ENCODE measurements at places on chromosomes 5 and 9. TPM values are rescaled to one million over a fixed set of nuclear protein-coding genes. Genes with fewer than 3 reads are reported as not detected.

The SPAAR gene
- not detected for total RNA-seq

DNA sequence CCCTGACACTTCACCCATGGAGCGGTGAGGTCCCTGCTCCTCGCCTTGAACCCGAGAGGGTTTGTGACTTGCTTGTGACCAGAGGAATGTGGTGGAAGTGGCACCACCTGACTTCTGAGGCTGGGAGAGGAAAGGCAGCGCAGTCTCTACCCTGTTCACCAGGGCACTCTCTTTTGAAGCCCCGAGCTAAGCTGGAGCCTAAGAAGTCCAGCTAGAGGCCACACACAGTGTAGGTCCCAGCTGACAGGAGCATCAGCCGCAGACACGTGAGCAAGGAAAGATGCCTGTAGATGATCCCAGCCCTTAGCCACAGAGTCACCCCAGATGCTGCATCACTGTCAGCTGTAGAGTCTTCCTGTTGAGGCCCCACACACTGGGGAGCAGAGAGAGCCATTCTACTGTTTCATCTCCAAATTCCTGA is 1.7 kb upstream of the ANGPTL2 start:
- DNase-seq: no peak

GRCh38 chr9:128127568-128127989 is at the start of gene PTGES2:
TSS of gene PTGES2 (minus strand) at chr9:128127729. CDS start at chr9:128127717, 12 bp downstream.
- DNase-seq: peak; percentile 86

- no peak for DNase-seq
Measured at GRCh38 chr9:73566627-73567026, 415.0 kb downstream of the ANXA1 start.

The CACFD1 gene
- 13.8 TPM for total RNA-seq

- DNase-seq: no peak
Measured at GRCh38 chr5:10726913-10727517, 34.0 kb downstream of the DAP start.

DNA sequence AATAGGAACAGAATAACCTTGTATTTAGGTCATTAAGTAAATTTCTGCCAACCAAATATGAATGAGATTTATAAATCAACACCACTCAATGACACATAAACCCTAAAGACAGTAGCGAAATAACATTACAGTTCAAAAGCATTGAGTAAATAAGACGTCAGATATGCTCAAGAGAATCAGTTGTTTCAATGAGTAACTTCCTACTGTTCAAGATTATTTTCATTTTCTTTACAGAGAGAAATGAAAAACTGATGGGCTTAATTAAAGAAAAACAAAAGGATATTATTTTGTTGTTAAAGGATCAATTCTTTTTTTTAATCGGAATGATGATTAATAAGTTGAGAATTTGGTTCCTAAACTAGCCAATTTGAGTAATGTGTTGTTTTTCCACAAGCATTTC is 150.1 kb downstream of the BNC2 start:
- DNase-seq: no peak

The ENC1 gene
- total RNA-seq: 6.6 TPM

DNA sequence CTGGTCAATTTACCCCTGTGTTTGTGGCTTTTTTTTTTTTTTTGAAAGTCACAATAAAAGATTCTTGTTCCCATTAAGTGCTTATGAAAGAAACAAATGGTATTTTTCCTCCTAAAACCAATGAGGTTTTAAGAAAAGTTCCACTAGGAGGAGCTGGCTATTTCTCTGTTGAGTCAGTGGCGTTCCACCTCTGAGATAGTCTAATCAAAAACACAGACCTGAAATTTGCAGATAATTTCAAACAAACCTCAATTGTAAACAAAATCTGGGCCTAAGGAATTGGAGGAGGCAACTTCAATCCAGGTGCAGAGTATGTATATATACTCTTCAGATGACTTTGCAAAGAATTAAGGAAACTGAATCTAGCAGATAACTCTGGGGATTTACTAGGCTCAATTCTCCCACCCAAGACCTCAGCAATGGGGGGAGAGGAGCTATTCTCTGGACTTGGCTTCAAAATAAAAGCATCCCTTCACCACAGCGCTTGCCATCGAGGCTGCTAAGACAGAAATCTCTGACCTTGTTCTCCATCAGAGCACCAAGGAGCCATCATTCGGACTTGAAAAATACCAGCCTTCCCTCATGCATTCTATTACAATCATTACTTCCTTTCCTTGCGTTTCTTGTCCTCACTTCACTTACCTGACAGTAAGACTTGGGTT is 52.4 kb downstream of the FANCC start:
- no peak for DNase-seq

The SHISAL2B gene
- not detected for total RNA-seq

The NR6A1 gene
- total RNA-seq: 3.1 TPM

The LIX1 gene
- total RNA-seq: not detected

DNA sequence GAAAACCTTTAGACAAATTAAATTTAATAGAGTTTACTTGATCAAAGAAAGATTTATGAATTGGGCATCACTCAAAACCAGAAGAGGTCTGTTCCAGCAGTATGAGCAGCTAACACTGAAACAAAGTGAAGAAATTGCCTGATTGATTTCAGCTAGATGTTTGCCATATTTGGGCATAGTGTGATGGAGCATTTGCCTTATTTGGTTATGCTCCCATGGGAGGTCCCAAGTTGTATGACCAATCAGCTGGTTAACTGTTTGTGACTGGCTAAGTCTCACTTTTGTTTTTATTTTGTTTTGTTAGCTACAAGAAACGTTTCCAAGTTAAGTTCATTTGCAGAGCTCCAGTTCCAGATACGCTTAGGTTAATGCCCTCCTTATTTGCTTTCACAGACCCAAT is 53.3 kb upstream of the LMNB1 start:
- DNase-seq: no peak

DNA sequence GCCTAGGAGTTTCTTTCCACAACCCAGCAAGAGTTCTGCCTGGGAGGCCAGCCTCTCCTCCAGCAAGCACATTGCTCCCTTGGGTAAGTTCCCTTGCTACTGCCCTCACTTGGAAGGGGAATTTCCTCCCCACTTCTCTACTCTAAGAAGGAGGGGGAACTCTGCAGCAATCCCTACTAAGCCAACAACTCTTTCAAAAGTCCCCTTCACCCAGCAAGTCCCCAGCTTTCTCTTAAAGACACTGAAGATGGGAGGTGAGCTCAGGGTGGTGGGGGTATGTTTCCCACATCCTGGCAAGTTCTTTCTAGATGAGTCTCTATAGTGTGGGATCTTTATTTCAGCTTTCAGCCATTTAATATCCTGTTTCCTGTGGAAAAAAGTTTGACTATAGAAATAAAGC is 49.0 kb downstream of the PDE8B start:
- DNase-seq: no peak

The CDK5RAP2 gene
- total RNA-seq: 63.9 TPM
